CD4-positive, alpha-beta memory T cell (primary cell): ENCODE measurements at places on chromosomes 6 and 20. TPM values are rescaled to one million over a fixed set of nuclear protein-coding genes. Genes with fewer than 3 reads are reported as not detected.

The SNAI1 gene
- total RNA-seq: 0.19 TPM

DNA sequence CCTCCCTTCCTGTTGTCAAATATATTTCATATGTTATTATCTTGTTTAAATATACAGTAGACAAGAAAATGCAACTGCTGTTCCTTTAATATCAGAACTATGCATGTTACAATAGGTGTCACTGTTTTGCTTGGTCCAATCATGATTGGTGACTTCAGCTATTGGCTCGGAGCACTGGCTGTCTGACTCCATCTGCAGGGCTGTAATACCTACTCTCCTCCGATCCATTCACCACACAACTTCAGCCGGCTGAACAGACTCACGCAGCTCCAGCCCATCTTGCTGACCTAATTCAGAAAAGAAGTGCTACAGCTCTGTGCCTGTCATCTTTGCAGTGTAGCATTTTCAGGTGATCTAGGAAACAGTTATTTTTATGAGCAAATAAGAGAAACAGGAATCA is at the start of gene BTBD3:
BTBD3 (plus strand) TSS at position 231 of the 400 bp plus-strand sequence. CDS start 383 bp downstream, outside the sequence.
- no peak for DNase-seq

The SUN5 gene
- total RNA-seq: not detected

- DNase-seq: no peak
Measured at GRCh38 chr6:157019115-157019641, 242.0 kb downstream of the ARID1B start.

The PRL gene
- total RNA-seq: not detected

- DNase-seq: no peak
Measured at GRCh38 chr6:41352907-41353306, 17.5 kb downstream of the NCR2 start.

DNA sequence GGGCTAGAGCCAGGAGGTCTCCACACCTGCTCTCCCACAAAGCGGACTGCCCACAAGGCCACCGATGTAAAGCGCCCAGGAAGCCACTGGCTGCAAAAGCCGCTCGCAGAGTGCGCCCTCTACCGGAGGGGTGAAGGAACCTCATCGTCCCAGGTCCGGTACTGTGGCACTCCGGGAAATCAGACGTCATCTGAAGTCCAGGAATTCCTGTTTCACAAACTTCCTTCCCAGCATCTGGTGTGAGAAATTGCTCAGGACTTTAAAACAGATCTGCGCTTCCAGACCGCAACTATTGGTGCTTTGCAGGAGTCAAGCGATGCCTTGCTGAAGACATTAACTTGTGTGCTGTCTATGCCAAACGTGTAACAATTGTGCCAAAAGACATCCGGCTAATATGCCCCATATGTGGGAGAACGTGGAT is 115.1 kb upstream of the ARID1B start:
- DNase-seq: no peak
